ENCODE measurements at places on chromosomes 4 and X. TPM values are rescaled to one million over a fixed set of nuclear protein-coding genes. Genes with fewer than 3 reads are reported as not detected.

- DNase-seq: no peak
Measured at GRCh38 chr4:153497988-153498967, 32.1 kb downstream of the TMEM131L start.

DNA sequence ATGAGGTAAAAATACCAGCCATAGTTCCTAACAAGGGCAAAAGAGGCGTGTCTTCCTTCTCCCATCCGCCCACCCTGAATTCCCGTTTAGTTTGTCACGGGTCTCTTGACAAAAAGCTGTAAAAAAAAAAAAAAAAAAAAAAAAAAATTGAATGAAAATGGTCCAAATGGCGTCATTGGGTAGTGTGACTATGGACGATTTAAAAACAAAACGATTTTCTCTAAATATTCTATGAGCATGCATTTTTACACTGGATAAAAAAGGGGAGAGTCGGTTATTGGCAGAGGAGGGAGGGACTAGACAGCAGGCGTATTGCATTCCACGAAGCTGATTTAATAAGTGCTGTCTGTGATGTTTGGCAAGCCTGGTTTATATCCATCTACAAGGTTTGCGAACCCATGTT is at the start of gene FAM133A:
Gene FAM133A (plus strand): TSS at position 338 of the 403 bp plus-strand sequence. CDS start 35,214 bp downstream, outside the sequence.
- DNase-seq: no peak

GRCh38 chr4:39032218-39033085 is at the start of gene TMEM156:
TMEM156 (minus strand) TSS chr4:39032409; CDS start chr4:39032313, 96 bp downstream.
- DNase-seq: no peak

DNA sequence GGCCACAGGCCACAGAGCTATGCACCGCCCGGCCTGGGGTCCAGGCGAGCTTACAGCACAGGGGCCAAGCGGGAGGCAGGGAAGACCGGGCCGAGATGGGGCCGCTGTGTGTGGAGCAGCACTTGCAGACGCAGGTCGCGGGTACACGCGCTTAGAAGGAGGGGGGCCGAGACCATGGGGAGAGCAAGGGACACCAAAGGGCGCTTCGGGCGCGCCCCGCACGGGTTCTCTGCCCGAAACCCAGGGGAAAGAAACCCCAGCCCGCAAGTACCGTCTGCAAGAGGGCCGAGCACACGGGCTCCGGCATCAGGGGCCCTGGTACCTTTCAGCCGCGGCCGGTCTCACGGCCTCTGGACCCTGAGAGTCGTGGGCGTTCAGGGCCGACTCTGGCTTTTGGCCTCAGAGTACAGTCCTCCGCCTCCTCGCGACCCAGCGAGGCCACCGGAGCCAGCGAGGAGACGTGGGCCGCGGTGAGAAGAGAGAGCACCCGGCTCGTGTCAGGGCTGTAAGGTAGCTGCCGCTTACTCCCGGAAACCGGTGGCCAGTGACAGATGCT is 342 bp downstream of the EOLA2 start:
- DNase-seq: no peak

- no peak for DNase-seq
Measured at GRCh38 chr4:38889143-38889542, 21.5 kb downstream of the FAM114A1 start.

- DNase-seq: no peak
Measured at GRCh38 chrX:46251755-46252154, 293.5 kb downstream of the ZNF674 start.

Gene ART3
- 0.57 TPM for polyA plus RNA-seq

Gene MAPK10
- polyA plus RNA-seq: 63.8 TPM

Gene HTT-AS
- not detected for polyA plus RNA-seq

Gene TAF7L
- 0.35 TPM for polyA plus RNA-seq

DNA sequence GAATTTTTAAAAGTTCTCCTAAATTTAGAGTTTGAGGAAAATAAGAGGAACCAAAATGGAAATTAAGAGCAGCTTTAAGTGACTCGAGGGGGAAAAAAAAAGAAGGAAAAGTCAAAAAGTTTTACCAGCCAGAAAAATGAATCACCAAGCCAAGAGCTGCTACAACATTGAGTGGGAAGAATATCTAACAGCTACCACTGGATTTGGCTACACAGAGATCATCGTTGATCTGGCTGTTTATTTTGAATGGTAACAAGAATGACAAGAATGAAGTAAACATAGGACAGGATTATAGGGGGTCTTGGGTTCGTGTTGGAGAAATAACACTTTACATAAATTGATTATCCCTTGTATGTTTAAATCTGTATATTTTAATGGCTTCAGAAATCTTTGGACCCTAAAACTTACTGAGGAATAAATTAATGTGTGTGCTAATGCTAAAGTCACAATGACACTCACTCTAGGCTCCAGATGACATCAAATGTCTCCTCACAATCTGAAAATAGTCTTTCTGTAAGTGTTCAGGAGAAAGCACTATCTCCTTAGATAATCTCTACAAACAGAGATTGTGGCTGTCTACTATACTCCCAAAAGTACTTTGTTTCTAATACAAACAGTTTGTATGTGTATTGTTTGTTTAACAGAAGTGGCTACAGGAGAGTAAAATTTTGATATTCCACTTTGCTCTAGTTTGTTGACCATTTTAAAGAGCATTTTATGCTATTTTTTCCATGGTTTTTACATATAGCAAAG is 3.1 kb upstream of the CSN3 start:
- DNase-seq: no peak

GRCh38 chr4:105741548-105741947 is 33.0 kb downstream of the GSTCD start:
- no peak for DNase-seq

Gene NIPAL1
- 11.2 TPM for polyA plus RNA-seq

- peak; percentile 3 for DNase-seq
Measured at GRCh38 chrX:118644378-118644777, 83.0 kb upstream of the IL13RA1 start.

Gene FTSJ1
- polyA plus RNA-seq: 36.9 TPM

GRCh38 chrX:119775517-119776238 is 15.8 kb downstream of the RPL39 start:
- no peak for DNase-seq

Gene FGF13
- polyA plus RNA-seq: 28.8 TPM
